Anterior cingulate cortex (tissue), 58 donors: ENCODE measurements at places on chromosomes 2 and 18.

GRCh38 chr2:6787376-6787775 lies 78.3 kb downstream of the CMPK2 start:
- DNase-seq, result no peak

GRCh38 chr2:20291106-20291564 lies 59.5 kb downstream of the PUM2 start:
- DNase-seq, result no peak

DNA sequence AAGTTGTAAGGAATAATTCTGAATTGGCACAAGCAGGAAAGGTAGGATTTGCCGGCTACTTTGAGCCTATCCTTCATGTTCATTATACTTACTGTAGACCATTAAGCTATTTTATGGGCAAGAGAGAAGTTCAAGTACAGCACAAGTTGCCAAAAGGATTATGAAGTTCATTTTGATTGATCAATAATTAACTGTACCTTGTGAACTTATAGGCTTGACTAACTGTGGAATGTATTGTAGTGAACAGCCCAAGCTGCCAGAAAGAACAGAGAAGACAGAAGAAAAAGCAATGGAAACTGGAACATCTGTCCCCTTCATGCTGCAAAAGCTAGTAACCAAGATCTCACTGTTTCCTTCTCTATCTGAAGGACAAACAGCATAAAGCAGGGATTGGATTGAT lies 810.1 kb upstream of the ZEB2 start:
- DNase-seq, result no peak

DNA sequence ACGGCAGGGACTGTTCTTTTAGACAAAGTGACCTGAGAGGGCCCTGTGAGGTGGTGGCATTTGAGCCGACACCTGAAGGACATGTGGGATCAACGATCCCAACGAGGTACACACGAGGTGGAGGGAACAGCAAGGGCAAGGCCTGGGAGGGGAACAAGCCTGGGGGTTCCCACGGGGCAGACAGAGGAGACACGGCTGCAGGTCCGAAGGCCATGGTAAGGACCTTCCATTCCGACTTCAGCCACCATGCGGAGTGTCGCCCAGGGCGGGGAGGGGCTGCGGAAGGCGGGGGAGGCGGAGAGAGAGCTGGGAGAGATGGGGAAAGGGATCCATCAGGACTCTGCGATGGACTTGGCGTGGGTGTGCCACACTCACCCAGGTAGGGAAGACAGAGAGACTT lies 151.8 kb downstream of the HDAC4 start:
- no peak for DNase-seq

GRCh38 chr2:43519643-43520221 lies 76.1 kb downstream of the THADA start:
- no peak for DNase-seq

GRCh38 chr2:190636361-190636760 lies 12.5 kb upstream of the NAB1 start:
- no peak for DNase-seq

DNA sequence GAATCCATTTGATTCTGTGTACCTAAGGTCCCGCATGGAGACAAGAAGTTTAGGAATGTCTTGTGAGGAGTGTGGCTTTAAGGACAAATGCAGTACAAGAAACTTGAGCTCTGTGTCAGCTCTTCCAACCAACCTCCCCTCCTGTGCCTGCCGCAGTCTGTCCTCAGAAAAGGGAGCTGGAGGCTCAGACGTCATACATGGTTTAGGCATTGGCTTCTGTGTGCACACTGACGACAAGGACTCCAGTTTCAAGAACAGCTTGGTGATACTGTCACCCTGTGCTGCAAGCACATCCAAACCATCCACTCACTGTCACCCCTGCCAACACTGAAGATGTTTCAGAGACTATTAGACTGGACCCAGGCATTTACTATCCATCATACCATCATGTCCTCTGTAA lies 470.4 kb downstream of the IRS1 start:
- DNase-seq, result no peak

- no peak for DNase-seq
Observed at GRCh38 chr2:176729706-176730569, 460.7 kb downstream of the MTX2 start.

- no peak for DNase-seq
Observed at GRCh38 chr2:41972819-41973218, 75.0 kb upstream of the PKDCC start.

DNA sequence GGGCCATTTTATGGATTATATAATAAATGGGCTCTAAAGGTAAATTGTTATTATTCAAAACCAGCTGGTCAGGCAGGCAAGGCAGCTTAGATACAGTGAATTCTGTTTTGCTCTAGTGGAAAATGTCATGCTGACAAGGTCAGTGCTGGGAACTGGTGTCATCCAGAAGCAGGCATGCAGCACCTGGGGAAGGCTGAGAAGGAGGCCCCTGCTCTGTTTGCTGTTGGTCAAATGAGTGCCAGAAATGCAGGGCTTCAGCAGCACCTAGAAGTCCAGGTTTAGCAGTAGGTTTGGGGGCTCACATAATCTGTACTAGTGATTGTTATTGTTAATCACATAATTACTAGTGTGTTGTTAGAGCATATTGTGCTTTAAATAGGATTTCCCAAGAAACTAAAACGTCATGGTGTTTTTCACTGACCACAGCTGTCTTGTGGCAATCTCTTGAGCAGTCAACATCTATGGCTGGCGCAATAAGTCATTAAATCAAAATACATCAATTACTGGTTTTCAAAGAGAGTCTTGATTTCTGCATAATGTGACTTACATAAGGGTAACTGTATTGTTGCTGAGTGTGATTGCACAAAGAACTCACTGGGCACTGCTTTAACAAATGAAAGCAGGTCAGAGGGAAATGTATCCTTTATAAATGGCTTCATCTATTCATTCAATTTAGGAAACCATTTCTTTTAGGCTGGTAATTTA lies 99.1 kb downstream of the MYO3B start:
- DNase-seq, result no peak

- DNase-seq, result no peak
Observed at GRCh38 chr2:12861344-12861930, 144.7 kb downstream of the TRIB2 start.
